ENCODE measurements at places on chromosomes 2 and 18.

- DNase-seq: no peak
Measured at GRCh38 chr2:232562515-232563151, 12.1 kb downstream of the EIF4E2 start.

DNA sequence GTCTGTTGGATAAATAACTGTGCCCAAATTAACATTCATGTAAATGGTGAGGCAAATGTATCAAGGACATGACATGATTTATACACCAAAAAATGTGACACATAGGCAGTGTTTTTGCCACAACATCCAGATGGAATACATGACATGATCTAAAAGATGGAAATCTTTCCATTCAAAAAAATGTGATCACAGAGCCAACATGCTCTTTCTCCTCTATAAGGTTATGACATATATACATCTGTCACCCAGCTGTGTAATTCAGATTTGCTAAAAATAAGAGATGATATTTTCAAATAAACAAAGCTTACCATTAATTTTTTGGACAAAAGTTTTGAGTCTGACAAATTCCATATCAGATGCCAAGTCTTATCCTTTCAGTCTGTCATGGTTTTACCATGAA, 95.5 kb upstream of the COL3A1 start:
- DNase-seq: no peak

GRCh38 chr2:40434731-40435271, 17.1 kb downstream of the SLC8A1 start:
- DNase-seq: no peak

DNA sequence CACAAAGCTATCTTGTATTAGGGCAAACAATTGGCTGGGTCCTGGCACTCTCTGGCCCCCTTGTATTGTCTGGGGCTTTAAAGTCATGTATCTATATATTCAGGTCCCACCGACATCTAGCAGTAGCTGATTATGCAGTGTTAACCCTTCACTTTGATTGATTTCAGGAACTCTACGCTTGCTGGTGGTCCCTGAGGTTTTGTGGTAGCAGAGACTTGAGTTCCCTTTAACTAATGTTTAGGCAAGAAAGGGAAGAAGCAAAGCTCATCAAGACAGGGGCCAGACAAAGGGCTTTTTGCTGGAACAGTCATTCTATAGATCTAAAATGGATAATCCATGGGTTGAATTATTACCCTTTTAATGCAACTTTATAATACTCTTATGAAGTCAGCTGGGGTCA, 95.3 kb upstream of the EPB41L3 start:
- DNase-seq: no peak

DNA sequence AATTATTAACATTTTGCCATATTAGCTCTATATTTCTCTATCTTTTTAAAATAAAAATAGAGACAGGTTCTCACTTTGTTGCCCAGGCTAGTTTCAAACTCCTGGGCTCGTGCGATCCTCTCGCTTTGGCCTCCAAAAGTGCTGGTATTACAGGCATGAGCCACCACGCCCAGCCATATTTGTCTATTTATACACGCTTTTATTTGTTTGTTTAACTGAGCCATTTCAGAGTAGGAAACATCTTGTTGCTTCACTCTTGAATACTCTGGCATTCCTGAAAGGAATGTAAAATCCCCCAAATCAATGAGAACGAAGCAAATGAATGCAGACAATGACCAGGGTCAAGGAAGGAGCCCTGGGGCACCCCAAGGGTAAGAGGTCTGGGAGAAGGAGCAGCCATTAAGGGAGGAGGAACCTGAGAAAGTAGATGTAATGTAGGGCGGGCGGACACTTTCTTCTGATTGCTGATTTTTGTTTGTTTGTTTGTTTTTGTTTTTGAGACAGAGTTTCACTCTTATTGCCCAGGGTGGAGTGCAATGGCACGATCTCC, 31.7 kb upstream of the RAB1A start:
- no peak for DNase-seq

DNA sequence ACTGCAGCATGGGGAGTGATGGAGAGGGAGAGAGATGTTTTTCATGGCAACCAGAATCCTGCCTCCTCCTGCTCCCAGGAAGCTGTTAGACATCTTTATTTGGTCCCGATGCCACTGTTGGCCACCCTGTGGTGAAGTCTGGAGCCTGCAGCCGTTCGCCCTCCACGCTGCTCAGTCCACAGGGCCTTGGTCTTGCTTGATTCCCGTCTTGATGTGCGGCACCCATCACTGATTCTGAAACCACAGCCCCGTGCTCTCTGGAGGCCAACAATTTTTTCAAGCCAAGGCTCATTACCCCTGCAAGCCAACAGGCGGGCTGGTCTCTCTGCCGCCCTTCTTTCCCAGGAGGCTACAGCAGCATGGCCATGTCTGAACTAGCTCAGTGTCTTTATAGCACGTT, 24.5 kb downstream of the SIGLEC15 start:
- DNase-seq: no peak

DNA sequence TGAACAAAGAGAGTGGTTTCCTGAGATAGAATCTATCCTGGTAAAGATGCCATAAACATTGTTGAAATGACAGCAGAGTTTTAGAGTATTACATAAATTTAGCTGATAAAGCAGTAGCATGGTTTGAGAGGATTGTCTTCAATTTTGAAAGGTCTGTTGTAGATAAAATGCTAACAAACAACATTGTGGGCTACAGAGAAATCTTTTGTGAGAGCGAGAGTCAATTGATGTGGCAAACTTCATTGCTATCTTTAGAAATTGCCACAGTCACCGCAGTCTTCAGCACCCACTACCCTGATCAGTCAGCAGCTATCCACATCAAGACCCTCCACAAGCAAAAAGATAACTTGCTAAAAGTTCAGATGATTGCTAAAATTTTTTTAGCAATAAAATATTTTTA, 17.5 kb downstream of the VRK2 start:
- DNase-seq: no peak

DNA sequence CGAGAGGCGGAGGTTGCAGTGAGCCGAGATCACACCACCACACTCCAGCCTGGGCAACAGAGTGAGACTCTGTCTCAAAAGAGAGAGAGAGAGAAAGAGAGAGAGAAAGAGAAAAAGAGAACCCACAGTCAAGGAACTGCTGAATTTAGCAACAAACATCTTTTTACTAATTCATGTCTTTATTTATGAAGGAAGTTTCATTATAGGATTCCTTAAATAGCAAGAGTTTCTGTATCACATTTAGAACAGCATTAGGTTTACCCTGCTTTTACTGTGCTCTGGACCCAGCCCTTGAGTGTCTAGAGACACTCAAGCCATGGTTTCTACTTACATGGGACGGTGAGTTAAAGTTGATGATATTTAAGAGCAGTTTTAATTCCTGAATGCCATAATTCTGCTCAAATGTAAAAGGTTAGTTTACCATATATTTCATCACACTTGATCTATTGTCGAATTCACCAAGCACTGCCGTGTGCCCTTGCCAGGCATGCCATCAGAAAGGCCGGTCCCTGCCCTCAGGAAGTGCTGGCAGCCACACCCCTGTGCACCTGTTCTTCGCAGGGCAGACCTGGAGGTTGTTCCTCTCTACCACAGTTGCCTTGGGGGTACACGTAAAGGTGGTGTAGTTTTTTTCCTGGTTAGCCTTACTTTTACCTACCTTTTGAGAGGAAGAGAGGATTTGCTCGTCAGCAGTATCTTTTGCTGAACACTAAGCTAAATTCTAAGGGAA, 153.3 kb downstream of the LDLRAD4 start:
- DNase-seq: no peak

GRCh38 chr2:154324601-154325000, 373.9 kb upstream of the KCNJ3 start:
- DNase-seq: no peak

DNA sequence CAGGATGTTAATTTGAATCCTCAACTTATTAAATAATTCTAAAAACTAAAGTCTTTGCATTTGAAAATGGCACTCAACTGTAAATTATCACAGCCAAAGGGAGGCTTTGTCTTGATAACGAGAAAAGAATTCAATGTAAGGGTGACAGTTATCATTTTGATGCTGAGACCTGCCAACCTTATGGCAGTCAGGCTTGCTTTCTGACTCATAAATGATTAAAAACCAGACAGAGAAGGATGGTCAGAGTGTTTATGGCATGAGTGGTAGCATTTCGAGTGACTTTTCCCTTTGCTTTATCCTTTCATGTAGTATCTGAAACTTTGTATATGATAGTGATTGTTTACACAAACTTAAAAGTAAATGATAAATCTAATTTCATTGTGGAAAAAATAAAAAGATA, 53.9 kb upstream of the EPC2 start:
- DNase-seq: no peak

- DNase-seq: no peak
Measured at GRCh38 chr2:168138374-168138773, 109.0 kb downstream of the STK39 start.

GRCh38 chr18:48921305-48922225, 29.2 kb downstream of the SMAD7 start:
- no peak for DNase-seq

GRCh38 chr2:99727199-99727598, 237.4 kb upstream of the REV1 start:
- no peak for DNase-seq

GRCh38 chr18:12726774-12727550, 24.1 kb downstream of the PSMG2 start:
- DNase-seq: peak; percentile 27

- DNase-seq: no peak
Measured at GRCh38 chr2:239355724-239356123, 45.1 kb downstream of the HDAC4 start.

DNA sequence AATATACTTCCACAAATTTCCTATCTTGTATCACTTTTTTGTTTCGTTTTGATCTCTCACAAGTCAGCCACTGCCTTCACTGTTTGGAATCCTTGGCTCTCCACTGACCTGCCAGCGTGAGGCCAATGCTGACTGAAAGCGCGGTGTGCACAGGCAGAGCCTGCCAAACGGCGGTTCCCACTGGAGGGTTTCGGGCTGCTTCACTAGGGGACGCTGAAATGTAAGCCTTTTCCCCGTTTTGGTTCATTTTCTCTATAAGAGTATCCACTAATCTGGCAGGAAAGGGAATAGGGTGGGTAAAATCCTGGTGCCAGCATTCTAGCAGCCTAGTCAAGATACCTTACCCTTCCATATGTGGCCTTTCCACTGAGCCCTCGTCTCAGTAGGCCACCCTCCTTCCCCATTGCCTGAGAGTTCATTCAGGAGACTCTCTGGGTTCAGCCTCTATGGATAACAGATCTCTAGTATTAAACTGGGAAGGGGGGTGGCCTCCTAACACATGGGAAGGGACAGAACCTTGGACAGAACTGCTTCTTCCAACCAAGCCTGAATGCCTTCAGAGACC, 91.5 kb downstream of the DYM start:
- DNase-seq: no peak

DNA sequence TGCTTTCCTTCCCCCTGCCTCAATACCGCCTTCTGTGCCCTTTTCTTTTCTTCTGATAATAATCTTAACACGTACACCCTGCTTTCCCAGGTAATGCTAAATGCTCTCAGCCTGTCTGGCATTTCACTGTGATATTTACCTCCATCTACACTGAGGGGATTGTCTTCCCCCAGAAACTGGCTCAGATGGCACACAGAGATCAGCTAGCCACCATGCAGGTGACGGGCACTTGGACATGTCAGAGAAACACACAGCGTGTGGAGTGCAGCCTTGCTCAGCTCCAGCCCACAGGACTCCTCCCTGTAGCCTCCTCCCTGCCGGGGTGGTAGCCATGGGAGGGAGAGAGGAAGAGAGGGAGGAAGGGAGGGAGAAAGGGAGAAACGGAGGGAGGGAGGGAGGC, 131.2 kb downstream of the EIPR1 start:
- DNase-seq: no peak

GRCh38 chr2:57886161-57886786, 160.3 kb upstream of the VRK2 start:
- no peak for DNase-seq

DNA sequence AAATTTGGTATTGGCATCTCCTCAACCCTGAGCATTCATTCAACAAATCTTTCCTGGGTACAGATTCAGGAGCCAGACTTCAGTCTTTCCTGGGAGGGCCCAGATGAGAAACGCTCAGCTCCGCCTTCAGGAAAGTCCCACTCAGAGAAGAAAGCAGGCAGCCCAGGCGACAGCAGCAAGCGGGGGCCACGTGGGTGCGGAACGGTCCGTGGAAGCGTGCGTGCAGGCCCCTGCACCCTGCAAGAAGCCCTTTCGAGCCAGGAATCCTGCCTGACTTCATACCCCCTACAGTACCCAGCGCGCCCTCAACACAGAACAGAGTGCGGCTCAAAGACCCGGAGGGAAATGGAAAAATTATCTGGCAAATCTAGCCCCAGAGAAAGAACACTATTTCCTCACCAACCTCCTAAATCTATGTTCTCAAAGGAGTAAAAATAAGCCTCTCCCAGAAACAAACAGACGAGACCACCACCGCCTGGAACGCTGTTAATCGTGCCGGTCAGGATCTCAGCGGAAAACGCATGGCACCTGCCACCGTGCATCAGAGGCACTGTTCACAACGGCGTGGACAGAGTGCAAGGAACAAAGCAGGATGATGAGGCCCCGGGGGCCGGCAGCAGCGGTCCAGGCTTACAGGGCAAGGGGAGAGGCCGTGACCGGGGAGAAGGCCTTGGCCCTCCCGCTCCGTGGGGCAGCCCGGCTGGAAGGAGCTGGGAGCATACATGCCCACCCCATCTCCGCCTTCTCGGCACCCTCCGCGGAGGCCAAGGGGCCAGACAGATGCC, 318.3 kb downstream of the EIPR1 start:
- DNase-seq: no peak

DNA sequence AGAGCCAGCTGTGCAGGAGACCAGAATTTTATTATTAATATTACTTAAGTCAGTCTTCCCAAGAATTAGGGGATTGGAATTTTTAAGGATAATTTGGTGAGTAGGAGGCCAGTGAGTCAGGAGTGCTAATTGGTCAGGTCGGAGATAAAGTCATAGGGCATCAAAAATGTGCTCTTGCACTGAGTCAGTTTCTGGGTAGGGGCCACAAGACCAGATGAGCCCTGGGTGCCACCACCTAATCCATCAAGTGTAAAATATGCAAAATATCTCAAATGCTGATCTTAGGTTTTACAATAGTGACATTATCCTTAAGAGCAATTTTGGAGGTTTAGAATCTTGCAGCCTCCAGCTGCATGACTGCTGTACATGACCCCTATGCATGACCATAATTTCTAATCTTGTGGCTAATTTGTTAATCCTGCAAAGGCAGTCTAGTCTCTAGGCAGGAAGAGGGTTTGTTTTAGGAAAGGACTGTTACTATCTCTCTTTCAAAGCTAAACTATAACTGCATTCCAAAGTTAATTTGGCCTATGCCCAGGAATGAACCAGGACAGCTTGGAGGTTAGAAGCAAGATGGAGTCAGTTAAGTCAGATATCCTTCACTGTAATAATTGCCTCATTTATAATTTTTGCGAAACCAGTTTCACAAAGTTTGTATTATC, 215.9 kb downstream of the RNF152 start:
- DNase-seq: no peak

Data from activated naive CD8-positive, alpha-beta T cell treated with anti-CD3 and anti-CD28 coated beads, Interleukin-2, amount 50 U/mL, for 16 hours (primary cell).